GM19239 (cell line): ENCODE measurements at places on chromosomes 16 and 17.
A peak's percentile ranks its signal among the peaks of the same experiment; 100 is the strongest.

DNA sequence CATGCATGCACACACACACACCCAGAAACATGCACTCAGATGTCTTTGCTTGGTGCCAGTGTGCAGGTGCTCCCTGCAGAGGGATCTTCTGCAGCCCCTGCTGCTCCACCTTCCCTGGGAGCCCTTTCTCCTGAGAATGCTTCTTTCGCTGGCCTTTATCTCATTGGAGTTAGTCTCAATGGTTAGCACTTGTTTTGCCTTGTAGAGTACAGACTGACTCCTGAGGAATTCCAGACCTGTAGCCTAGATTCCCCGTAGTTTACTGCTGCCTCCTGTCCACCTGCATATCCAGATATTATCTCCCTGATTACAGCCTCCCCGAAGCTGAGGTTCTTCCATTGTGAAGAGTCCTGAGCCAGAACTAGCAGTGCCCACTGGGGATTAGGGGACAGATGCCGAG lies 3.1 kb upstream of the KRT12 start:
- no peak for DNase-seq

- DNase-seq: no peak
Measured at GRCh38 chr16:73052576-73052975, 4.6 kb upstream of the ZFHX3 start.

- DNase-seq: no peak
Measured at GRCh38 chr16:9661336-9662017, 520.8 kb downstream of the GRIN2A start.

DNA sequence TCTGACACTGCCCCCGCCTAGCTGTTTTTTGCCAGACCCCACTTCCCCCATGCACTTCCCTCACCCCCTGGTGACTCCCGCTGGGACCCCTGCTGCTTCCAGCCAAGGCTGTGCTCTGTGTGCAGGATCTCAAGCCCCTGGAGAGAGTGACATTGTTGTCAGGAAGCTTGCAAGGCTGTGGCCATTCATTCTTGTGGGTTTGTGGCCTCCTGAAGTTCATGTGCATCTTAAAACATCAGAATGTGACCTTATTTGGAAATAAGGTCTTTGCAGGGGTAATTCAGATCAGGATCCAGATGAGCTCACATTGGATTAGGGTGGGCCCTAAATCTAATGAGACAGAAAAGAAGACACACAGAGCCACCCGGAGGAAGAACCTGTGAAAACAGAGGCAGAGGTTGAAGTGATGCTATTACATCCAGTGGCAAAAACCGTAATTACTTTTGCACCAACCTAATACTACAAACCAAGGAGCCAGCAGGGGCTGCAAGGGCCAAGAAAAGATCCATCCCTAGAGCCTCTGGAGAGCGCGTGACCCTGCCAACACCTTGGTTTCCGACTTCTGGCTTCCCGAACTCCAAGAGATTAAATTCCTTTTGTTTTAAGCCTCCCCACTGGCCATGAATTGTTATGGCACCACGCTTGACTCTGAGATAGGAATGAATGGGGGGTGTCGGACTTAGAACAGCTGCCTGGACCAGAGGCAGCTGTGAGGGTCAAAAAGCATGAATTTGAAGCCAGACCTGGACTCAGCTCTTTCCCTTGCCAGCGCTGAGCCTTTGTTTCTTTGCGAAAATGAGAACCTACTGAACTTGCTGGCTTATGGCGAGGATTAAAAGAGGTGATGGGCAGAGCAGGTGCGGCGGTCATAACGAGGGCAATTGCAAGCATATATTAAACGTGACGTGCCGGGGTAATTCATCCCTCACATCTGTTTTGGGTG lies 75.5 kb downstream of the BMERB1 start:
- no peak for DNase-seq

- no peak for DNase-seq
Measured at GRCh38 chr17:56125830-56126819, 27.1 kb upstream of the ANKFN1 start.

DNA sequence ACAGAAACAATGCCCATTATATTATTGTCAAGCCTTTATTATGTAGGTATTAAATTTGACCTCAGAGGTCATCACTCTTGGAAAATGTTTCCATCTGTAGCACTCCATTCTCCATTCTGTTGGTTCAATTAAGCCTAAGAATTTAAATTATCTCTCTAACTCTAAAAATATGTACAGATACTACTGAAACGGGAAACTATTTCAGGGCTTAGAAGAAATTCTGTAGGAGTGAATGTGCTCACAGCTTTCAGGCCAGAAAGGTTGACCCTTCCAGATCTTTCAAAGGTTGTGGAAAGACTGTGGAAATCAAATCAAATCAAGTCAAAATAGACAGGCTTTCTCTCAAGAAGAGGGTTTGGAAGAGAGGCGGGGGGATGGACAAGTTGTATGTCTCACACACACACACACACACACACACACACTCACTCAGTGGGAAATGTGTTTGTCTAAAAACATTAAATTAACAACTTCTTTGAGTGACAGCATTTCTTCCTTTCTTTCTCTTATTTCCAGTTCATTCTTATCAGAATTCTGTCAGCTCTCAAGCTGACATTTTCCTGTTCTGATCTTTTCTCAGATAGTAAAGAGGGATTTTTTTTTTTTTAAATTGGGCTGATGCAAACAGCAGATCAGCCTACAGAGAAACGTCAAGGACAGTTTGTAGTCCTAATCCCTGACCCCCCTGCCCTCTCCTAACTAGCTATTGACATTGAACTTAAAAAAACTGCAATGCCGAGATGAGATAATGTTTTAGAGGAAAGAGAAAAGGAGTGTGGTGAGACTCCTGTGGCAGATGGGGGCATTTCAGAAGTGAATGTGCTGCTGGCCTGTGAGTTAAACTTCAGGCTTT lies 139.0 kb upstream of the ZFHX3 start:
- no peak for DNase-seq

DNA sequence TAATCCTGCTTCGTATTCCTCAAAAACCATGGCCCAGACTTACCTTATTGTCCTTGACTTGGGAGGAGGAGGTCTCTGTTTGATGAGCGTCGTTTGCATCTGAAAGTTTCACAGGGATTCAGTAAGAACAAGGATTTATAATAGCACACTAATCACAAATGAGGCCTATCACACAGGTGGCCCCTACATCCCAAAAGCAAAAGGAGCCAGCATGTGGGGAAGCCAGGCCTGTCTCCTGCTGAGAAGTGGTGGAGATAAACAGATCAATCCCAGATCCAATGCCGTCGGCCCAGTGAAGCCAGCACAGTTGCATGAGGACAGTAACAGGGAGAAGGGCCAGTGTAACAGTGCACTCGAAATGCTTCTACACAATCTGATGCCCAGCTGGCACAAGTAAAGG lies 13.3 kb upstream of the EVPL start:
- DNase-seq: no peak

GRCh38 chr17:48202959-48203358 lies 95.4 kb downstream of the SNX11 start:
- no peak for DNase-seq

DNA sequence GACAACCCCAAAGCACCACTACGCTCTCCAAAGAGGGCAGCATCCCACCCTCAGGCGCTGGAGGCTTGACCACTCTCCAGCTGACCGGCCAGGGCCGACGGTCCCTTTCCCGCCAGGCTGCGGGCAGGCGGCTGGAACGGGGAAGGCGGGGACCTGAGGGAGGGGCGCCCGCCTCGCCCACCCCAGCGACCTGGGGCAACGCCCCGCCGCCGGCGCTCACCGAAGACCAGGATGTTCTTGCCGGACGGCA lies 431 bp downstream of the DYNC1LI2 start:
- peak; percentile 22 for DNase-seq

DNA sequence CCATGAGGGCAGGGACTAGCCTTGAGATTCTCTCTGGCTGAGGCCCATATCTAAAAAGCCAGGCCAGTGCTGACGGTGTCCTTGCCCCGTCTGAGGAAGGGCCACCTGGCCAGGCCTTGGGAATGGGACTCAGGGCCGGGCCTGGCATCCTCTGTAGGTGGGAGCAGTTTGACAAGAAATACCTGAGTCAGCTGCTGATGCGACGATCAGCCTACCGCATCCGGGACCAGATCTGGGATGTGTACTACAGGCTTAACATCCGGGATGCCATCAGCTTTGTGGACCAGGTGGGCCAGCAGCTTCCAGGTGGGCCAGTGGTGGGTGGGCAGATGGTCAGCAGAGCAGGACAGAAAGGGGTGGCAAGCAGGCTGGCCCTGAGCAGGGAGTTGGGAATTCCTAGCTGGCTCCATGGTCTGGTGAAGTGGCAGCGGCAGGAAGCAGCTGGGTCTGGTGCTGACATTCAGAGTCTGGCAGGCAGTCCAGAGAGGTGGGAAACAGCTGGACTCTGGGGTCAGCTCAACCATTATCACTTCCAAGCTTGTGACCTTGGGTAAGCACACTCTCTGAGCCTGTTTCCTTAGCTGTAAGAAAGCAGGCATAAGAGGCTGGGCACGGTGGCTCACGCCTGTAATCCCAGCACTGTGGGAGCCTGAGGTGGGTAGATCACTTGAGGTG lies 9.5 kb downstream of the SLC9A5 start:
- no peak for DNase-seq

DNA sequence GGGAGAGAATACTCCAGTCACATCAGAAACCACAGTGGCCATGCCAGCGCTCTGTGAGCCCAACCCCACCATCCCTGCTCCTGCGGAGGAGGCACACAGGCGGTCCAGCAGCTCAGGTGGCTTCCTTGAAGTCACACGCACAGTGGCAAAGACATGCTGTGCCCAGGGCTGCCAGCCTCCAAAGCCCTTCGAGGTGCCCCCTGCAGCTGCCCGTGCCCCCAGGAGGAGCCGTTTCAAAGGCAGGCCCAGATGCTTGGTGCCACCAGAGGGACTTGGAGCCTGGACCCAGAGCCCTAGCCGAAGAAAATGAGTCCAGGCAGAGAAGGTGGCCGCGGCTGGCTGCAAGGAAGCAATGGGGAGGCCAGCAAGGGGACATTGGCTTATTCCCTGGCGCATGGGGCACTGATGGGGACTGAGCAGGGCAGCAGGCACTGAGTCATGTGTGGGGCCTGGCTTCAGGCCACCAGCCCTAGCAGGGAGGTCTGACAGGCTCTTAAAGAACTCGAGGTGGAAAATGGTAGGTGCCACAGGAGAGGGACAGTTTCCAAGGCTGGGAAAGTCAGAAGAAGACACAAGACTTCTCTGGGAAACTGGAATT lies 17.2 kb upstream of the CACNG1 start:
- no peak for DNase-seq

GRCh38 chr16:53458635-53459034 lies 24.4 kb downstream of the RBL2 start:
- DNase-seq: no peak

- no peak for DNase-seq
Measured at GRCh38 chr16:67990018-67990386, 9.3 kb downstream of the DPEP2 start.

GRCh38 chr17:38980490-38981217 lies 13.5 kb upstream of the FBXO47 start:
- DNase-seq: no peak

GRCh38 chr16:30786936-30787612 lies at the start of gene ZNF629:
TSS of gene ZNF629 (minus strand) at chr16:30787205. CDS start at chr16:30784482, 2,723 bp downstream.
- peak; percentile 66 for DNase-seq

- DNase-seq: no peak
Measured at GRCh38 chr16:62353355-62353754, 317.1 kb upstream of the CDH8 start.

GRCh38 chr17:63316100-63316499 lies 130.0 kb downstream of the CYB561 start:
- DNase-seq: no peak

GRCh38 chr16:3358871-3359270 lies 3.2 kb downstream of the OR2C1 start:
- no peak for DNase-seq

DNA sequence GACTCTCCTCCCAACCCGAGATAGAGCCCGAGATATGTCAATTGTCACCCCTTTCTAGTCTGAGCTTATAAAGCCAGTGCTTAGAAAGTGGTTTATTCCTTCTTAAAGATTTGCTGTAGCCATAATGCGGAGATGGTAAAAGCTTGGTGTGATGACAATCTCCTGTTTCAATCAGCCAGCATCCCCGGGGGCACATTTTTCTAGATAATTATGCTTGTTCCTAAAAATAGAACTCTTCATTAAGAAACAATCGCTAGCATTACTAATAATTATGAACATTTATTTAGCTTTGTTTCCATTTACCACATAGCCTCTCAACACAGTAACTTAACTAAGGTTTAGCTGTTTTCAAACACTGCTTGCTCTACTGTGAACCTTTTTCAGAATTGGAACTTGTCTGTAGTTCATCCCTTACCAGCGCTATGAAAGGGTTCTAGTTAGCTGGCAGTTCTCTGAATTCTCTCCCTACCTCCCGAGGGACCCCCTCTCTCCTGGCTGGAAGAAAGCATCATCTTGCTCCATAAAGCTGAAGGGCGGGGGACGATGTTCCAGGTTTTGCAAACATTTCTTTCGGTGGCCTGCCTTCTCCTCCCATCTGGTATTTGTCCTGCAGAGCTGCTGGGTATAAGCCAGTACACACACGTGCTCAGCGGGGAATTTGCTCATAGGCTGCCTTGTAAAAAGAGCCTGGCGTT lies 922 bp upstream of the MRPL58 start:
- no peak for DNase-seq

- DNase-seq: peak; percentile 27
Measured at GRCh38 chr16:67645397-67646121, 615 bp downstream of the CARMIL2 start.

DNA sequence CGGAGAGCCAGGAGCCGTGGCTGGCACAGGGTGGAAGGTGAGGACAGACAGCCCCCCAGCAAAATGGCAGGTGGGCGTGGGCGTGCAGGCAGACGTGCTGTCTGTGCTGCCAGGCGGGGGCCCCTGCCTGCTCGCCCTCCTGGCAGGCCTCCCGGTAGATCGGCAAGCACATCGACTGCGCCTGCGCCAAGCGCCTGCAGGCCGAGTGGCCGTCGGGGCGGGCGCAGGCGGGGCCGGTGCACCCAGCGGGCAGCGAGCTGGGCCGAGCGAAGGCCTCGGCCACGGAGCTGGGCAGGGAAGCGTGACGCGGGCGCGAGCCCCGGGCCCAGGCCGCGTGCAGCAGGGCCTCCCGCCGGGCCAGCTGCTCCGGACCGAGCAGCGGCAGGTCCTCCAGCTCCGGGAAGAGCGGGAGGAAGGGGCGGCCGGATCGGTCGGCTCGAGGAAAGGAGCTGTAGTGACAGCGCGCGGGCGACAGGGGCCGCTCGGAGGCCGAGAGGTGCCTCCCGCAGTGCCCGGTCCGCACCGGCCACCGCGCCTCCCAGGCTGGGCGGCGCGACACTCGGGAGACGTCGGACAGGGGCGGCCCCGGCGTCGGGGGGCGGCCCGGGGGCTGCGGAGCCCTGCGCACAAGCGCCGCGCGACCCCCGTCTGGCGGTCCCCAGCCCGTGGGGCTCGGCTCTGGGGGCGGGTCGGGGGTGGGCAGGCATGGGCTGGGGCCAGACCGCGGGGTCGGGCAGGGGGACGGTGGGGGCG lies 16.9 kb downstream of the GRIN2C start:
- DNase-seq: peak; percentile 67
